ENCODE measurements at places on chromosomes 6 and 20.
A peak's percentile ranks its signal among the peaks of the same experiment; 100 is the strongest.

- peak; percentile 18 for DNase-seq
Observed at GRCh38 chr6:70520575-70520974, 46.2 kb upstream of the SDHAF4 start.

- peak; percentile 41 for DNase-seq
Observed at GRCh38 chr6:18997375-18997826, 610.3 kb downstream of the RNF144B start.

DNA sequence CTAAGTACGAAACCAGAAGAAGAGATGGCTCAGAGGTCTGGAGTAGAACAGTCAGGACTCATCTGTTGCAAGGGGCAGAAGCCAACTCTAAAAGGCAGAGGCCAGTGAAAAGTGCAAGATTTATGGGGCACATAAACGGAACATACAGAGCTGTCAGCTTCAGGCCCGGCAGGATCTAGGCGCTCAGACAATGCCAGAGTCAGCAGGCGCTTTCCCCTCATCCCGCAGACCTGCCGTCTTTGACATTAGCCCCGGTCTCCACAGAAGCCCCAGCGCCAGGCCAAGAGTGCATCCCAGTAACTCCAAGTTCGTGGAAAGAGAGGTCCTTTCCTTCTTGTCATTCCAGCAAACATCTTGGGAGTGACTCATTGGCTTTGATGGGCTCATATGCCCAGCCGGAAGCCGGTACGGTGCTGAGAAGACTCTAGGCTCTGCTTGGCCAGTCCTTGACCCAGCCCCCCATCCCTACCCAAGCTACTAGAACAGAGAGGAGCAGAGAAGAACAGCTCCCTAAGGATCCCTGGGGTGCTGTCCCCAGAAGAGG is 260.9 kb downstream of the TAF4 start:
- DNase-seq, result no peak

- DNase-seq, result no peak
Observed at GRCh38 chr6:135128268-135128914, 52.7 kb upstream of the MYB start.

DNA sequence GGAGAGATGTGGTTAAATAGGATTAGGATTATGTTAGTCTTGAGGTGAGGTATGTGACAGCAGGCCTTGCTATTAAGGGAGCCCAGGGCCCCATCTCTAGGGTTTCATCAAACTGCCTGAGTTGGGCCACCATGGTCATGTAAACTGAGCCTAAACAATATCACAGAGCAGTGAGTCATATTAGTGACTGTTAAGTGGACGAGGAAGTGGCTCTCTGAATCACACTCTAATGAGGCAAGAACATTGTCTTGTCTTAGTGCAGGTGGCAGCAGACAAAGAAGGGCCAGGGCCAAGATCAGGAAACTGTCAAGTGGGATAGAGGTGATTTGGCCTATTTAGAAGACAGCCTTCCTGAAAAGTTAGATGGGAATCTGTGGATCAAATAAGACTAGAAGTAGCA is 23.1 kb downstream of the ENPP3 start:
- DNase-seq, result peak; percentile 78

- peak; percentile 53 for DNase-seq
Observed at GRCh38 chr6:80376411-80376810, 269.9 kb downstream of the BCKDHB start.

DNA sequence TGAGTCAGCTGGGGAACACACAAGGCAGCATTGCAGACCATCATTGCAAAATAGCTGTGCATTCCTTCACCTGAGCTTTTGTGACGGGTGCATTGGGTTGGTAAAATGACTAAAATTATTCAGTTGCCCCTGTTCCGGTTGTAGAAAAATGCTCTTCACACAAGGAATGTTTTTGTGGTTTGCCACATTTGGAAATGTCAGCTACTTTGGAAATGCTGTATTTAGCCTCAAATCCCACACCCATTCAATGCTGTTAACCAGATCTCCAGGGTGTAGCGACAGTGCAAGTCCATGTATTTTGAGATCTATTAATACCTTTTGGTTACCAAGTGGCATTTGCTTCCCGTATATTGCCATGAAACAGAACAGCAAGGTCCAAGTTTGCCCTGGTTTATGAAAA is 201.2 kb downstream of the FOXA2 start:
- DNase-seq, result no peak

DNA sequence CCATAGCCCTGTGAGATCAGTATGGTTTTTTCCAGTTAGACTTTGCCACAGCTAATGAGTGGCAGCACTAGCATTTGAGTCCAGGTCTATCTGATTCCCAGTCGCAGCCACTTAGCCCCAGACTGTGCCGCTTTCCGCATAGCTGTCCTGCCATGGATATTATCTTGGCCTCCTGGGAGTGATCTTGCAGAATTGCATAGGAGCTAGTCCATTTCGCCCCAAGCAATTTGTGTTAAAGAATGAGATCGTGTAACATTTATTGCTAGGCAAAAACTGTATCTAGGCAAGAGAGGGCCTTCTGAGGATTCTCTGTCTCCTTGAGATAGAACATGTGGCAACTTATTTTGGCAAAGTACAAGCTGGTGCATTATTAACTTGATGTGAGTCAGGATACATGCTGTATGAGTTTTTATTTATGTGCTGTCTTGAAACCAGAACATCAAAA is 74.2 kb downstream of the EZR start:
- no peak for DNase-seq
